ENCODE measurements at places on chromosomes 7 and 10. TPM values are rescaled to one million over a fixed set of nuclear protein-coding genes. Genes with fewer than 3 reads are reported as not detected.
A peak's percentile ranks its signal among the peaks of the same experiment; 100 is the strongest.

- no peaks in the 10 kb centered on the region for H3K4me1 ChIP-seq
- no peaks in the 10 kb centered on the region for H3K27me3 ChIP-seq
- H3K27ac ChIP-seq = peak overlapping the region; percentile 9
- no peaks in the 10 kb centered on the region for H3K36me3 ChIP-seq
- H3K4me3 ChIP-seq = peak overlapping the region; percentile 55
- DNase-seq = peak; percentile 79
Observed at GRCh38 chr7:106367018-106367420, 82.2 kb upstream of the NAMPT start.

The TDRD1 gene
- polyA plus RNA-seq = 0.03 TPM

- H3K27ac ChIP-seq = no peak overlapping the region
- peaks cover 8% of the 10 kb centered on the region for H3K27me3 ChIP-seq
- no peaks in the 10 kb centered on the region for H3K4me1 ChIP-seq
- no peak overlapping the region for H3K4me3 ChIP-seq
- no peak for DNase-seq
Observed at GRCh38 chr10:115082506-115082905, 10.7 kb upstream of the ATRNL1 start.

DNA sequence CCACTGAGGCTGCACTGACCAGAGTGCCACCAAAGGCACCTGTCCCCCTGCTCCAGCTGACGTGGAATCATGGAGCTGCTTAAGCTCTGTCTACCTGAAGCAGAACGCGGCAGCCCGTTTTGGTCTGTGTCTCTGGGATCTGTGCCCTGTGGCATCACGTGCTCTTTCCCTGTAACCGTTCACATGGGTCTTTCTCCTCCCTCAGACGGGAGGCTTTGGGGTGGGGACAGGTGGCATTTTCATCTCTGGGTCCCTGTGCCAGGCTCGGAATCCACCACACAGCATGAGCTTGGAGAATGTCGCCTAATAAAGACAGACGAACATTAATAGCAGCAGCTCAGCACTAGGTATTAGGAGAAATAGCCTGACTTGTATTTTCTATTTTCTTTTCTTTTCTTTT is 1.6 kb upstream of the ADAP1 start:
- peak; percentile 64 for DNase-seq
- H3K27ac ChIP-seq = no peak overlapping the region
- peaks cover 4% of the 10 kb centered on the region for H3K27me3 ChIP-seq
- no peak overlapping the region for H3K4me3 ChIP-seq

DNA sequence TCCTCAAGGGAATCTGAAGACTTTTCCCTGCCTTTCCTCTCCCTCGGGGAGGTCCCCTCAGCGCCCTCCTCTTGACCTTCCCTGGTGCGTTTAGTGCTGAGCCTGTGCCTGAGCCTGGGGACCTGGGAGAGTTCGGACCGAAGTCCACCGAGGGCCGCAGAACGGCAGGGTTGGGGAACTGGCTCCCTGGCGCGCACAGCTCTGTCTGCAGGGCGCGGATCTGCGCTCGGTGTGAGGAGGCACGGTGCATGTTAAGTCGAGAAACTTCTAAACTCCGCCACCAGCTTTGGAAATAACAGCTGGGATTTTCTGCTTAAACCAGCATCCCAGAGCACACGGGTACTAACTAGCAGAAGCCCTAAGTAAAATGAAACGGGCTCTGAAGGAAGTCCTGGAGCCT is 44.2 kb upstream of the SLC29A4 start:
- DNase-seq = no peak
- no peaks in the 10 kb centered on the region for H3K27me3 ChIP-seq
- H3K4me3 ChIP-seq = no peak overlapping the region

- H3K4me3 ChIP-seq = no peak overlapping the region
- no peaks in the 10 kb centered on the region for H3K36me3 ChIP-seq
- no peak for DNase-seq
- no peaks in the 10 kb centered on the region for H3K27me3 ChIP-seq
- no peak overlapping the region for H3K27ac ChIP-seq
- H3K4me1 ChIP-seq = no peaks in the 10 kb centered on the region
Observed at GRCh38 chr7:5470816-5471215, 47.2 kb upstream of the TNRC18 start.

- H3K36me3 ChIP-seq = no peaks in the 10 kb centered on the region
- H3K4me3 ChIP-seq = no peak overlapping the region
- no peaks in the 10 kb centered on the region for H3K4me1 ChIP-seq
- no peak for DNase-seq
- H3K27me3 ChIP-seq = no peaks in the 10 kb centered on the region
Observed at GRCh38 chr10:69786791-69787190, 14.9 kb upstream of the COL13A1 start.

DNA sequence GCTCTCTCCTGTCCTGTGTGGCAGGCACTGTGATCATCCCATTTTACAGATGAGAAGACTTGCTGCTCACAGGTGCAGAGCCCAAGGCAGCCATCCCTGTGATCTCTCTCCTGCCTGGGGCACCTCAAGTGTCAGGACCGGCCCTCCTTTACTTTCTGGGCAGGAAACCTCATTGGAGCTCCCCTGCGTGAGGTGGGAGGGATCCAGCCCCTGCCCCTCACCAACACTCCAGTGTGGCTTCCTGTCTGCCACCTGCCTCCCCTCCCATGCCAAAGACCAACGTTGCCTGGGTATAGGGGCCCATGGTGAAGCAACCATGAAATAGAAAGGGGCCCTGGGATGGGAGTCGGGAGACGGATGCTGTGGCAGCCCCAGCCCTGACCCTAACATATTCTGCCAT is 91.2 kb upstream of the MYL10 start:
- no peaks in the 10 kb centered on the region for H3K36me3 ChIP-seq
- no peak overlapping the region for H3K4me3 ChIP-seq
- H3K4me1 ChIP-seq = no peaks in the 10 kb centered on the region
- DNase-seq = no peak
- H3K27me3 ChIP-seq = peaks cover 18% of the 10 kb centered on the region

- no peaks in the 10 kb centered on the region for H3K36me3 ChIP-seq
- no peaks in the 10 kb centered on the region for H3K27me3 ChIP-seq
- no peak for DNase-seq
- peaks cover 51% of the 10 kb centered on the region for H3K4me1 ChIP-seq
- H3K27ac ChIP-seq = peak overlapping the region; percentile 74
- peak overlapping the region; percentile 96 for H3K4me3 ChIP-seq
Observed at GRCh38 chr7:26151650-26151952, 397 bp upstream of the NFE2L3 start.

GRCh38 chr10:54434782-54435181 is 366.2 kb downstream of the PCDH15 start:
- no peak overlapping the region for H3K4me3 ChIP-seq
- no peak overlapping the region for H3K27ac ChIP-seq
- DNase-seq = no peak
- H3K36me3 ChIP-seq = no peaks in the 10 kb centered on the region
- no peaks in the 10 kb centered on the region for H3K4me1 ChIP-seq
- no peaks in the 10 kb centered on the region for H3K27me3 ChIP-seq

DNA sequence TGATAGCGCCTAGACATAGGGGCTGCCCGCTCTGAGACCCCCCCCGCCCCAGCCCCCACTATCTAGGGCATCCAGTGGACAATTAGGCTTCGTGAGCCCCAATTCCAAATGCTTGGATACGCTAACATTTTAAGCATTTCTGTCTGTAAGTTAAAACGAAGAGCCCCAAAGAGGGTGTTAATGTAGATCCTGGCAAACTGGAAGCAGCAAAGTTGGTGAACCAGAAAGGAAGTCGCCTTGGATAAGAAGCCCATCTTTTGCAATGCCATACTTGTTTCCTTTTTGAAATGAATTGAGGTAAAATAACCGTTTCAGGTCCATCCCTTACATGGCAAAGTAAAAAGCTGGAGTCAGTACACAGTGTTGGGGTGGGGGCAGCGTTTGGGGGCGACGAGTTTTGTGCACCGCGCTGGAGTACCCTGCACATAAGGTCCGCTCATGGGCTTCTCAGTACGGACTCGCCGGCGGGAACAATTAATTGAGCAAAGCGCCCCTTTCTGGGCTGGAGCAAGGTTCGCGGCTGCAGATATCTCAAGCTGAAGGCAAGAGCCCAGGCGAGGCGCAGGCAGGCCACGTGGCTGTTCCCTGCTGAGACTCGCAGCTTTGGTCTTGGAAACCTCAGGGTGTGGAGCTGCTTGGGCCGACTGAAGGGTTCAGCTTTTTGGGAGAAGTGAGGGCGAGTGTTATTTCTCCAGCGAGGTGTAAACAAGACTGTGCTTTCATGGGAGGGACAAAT is 1.4 kb upstream of the TWIST1 start:
- H3K4me3 ChIP-seq = no peak overlapping the region
- H3K4me1 ChIP-seq = peaks cover 12% of the 10 kb centered on the region
- no peaks in the 10 kb centered on the region for H3K36me3 ChIP-seq
- peaks cover 93% of the 10 kb centered on the region for H3K27me3 ChIP-seq
- no peak for DNase-seq

- DNase-seq = peak; percentile 57
- no peaks in the 10 kb centered on the region for H3K36me3 ChIP-seq
- peaks cover 21% of the 10 kb centered on the region for H3K27me3 ChIP-seq
- no peaks in the 10 kb centered on the region for H3K4me1 ChIP-seq
- no peak overlapping the region for H3K27ac ChIP-seq
- no peak overlapping the region for H3K4me3 ChIP-seq
Observed at GRCh38 chr10:48447356-48448215, 141.1 kb downstream of the MAPK8 start.

DNA sequence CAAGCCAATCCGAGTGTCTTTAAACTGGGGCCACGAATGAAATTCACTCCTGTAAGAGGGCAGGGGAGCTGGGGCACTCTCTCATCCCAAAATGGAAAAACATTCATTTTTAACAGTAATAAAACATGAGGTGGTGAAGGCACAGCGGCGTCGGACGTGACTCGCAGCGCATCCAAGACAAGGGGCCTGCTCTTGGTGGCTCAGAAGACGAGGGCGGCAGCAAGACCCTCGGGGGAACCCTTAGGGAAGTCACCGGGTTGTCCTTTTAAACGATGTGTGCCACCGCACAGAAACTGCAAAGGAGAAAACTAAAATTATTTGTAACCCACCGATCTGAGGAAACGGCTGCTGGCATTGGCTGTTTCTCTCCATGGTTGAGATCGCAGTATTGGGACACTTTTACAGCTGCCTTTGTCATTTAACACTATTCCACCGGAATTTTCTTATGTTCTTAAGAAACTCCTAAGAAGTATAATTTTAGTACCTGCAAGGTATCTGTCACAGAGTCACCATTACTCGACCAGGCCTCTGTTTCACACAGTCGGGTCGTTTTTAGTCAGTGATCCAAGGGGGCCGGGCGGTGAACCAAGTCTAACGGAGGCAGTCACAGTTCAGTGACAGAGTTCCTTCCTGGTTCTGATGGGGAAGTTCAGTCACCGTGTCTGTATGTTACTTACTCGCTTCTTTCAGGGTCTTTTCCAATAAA is 159.3 kb downstream of the PTPRN2 start:
- no peak overlapping the region for H3K27ac ChIP-seq
- no peaks in the 10 kb centered on the region for H3K36me3 ChIP-seq
- no peaks in the 10 kb centered on the region for H3K4me1 ChIP-seq

The ABCF2 gene
- polyA plus RNA-seq = 12.9 TPM

The SAMD9L gene
- polyA plus RNA-seq = 8.5 TPM

- H3K4me3 ChIP-seq = no peak overlapping the region
- no peak for DNase-seq
- H3K27me3 ChIP-seq = no peaks in the 10 kb centered on the region
- no peak overlapping the region for H3K27ac ChIP-seq
- H3K4me1 ChIP-seq = no peaks in the 10 kb centered on the region
Observed at GRCh38 chr7:130114776-130115175, 44.4 kb downstream of the KLHDC10 start.

DNA sequence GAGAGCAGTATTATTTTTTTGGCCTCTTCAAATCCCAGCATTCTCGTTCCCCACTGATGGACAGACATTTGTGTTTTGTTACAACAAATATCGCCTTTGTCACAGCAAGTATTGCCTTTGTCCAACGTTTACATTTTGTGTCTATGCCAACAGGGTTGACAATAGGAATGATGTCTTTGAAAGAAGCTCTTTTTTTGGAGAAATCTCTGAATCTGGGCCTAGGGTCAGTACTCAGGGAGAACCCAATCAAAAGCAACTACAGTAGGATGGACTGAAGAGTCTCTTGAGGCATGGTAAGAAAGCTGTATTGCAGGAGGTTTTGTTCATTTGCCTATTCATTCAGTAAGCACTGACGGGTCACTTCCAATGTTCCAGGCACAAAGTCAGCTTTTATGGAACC is 57.7 kb upstream of the KLF14 start:
- no peak overlapping the region for H3K4me3 ChIP-seq
- H3K36me3 ChIP-seq = no peaks in the 10 kb centered on the region
- no peaks in the 10 kb centered on the region for H3K4me1 ChIP-seq
- H3K27me3 ChIP-seq = no peaks in the 10 kb centered on the region

The CTAGE6 gene
- polyA plus RNA-seq = not detected

The GHRHR gene
- not detected for polyA plus RNA-seq

DNA sequence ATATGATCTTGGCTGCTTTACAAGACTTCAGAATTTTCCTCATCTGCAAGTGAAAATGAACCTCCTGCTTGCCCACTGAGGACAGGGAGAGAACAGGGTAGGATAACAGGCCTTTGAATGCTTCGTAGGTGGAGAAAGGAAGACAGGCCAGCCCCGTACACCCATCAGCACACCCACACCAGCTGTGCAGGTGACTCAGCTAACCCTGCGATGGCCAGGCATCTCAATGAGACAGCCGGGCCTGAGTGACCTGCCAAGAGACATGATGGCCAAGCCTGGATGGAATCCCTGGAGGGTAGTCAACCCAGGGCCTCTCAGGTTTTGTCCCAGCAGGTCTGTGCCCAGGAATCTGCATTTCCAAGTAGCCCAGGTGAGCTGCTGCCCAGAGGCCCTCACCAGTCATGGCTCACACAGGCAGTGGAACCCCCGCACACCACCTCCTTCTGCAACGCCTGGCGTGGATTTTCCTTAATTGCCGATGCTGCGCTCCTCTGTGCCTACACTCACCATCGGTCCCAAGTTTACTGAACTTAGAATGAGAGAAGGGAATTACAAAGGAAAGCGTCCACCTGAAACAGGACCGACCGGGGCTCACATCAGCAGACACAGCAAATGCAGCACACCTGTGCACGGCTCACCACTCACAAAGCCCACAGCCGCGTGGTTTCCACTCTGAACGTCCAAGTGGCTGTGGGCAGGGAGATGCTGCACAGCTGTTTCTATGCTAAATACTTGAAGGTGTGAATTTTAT is 163.7 kb downstream of the DIP2C start:
- no peak overlapping the region for H3K4me3 ChIP-seq
- DNase-seq = peak; percentile 62
- no peaks in the 10 kb centered on the region for H3K4me1 ChIP-seq
- no peak overlapping the region for H3K27ac ChIP-seq
- no peaks in the 10 kb centered on the region for H3K36me3 ChIP-seq
- H3K27me3 ChIP-seq = no peaks in the 10 kb centered on the region

DNA sequence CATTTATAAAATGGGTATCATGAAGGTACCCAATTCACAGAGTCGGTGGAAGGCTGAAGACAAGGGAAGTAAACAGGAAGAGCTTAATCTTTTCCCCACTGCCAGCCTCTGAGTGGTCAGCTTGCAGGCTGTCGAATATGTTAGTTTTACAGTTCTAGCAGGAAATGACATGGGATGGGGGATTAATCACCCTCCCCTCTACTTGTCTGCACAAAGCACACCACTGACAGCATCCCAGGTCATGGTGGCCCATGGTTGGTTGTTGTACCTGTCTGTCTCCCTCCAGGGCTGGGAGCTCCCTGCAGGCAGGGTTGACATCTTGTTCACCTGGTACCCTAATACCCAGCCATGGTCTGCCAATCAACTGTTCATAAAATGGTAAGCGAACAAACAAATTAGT is 55.6 kb downstream of the GRB10 start:
- no peak overlapping the region for H3K27ac ChIP-seq
- DNase-seq = peak; percentile 36
- no peak overlapping the region for H3K4me3 ChIP-seq
- no peaks in the 10 kb centered on the region for H3K36me3 ChIP-seq
- H3K4me1 ChIP-seq = peaks cover 6% of the 10 kb centered on the region

GRCh38 chr10:100043344-100043743 is 33.6 kb upstream of the DNMBP start:
- H3K4me1 ChIP-seq = peaks cover 48% of the 10 kb centered on the region
- H3K27me3 ChIP-seq = no peaks in the 10 kb centered on the region
- DNase-seq = no peak
- H3K27ac ChIP-seq = peak overlapping the region; percentile 65
- no peaks in the 10 kb centered on the region for H3K36me3 ChIP-seq

The MOGAT3 gene
- not detected for polyA plus RNA-seq
